ENCODE measurements at places on chromosomes 2 and 18. TPM values are rescaled to one million over a fixed set of nuclear protein-coding genes. Genes with fewer than 3 reads are reported as not detected.

Gene MARCHF4
- 0.52 TPM for total RNA-seq

Gene EGR4
- not detected for total RNA-seq

Gene SRD5A2
- not detected for total RNA-seq

Gene REG3A
- not detected for total RNA-seq

Gene MYO7B
- total RNA-seq, result 0.13 TPM

Gene NT5C1B
- total RNA-seq, result not detected

Gene NOL4
- total RNA-seq, result not detected

Gene IL37
- total RNA-seq, result not detected

Gene CCDC178
- total RNA-seq, result not detected

Gene ALPP
- total RNA-seq, result not detected

Gene ANKRD30BL
- not detected for total RNA-seq

Gene C2orf81
- 1.7 TPM for total RNA-seq

Gene MDH1B
- 2.3 TPM for total RNA-seq

Gene CBLN2
- not detected for total RNA-seq

Gene NABP1
- total RNA-seq, result 95.4 TPM

Gene MRPL19
- total RNA-seq, result 46.9 TPM

Gene IHH
- total RNA-seq, result not detected

Gene FANCL
- 25.0 TPM for total RNA-seq

Gene SLC16A14
- total RNA-seq, result 2.3 TPM

Gene SULT1C2
- 0.91 TPM for total RNA-seq

Gene UGT1A1
- total RNA-seq, result not detected

Gene PROKR1
- total RNA-seq, result 0.11 TPM

Gene AOX1
- 90.5 TPM for total RNA-seq

Gene RAB17
- 0.52 TPM for total RNA-seq

Gene INHBB
- 5.2 TPM for total RNA-seq

Gene SPHKAP
- not detected for total RNA-seq

Gene LIMS3
- 2.1 TPM for total RNA-seq

Gene UGT1A3
- total RNA-seq, result not detected

Gene RAD51AP2
- not detected for total RNA-seq

Gene POTEI
- not detected for total RNA-seq

Gene NBAS
- 84.2 TPM for total RNA-seq

Gene MLPH
- 0.65 TPM for total RNA-seq

Measured in articular chondrocyte of knee joint (primary cell).